ENCODE measurements at places on chromosomes 7 and 10. TPM values are rescaled to one million over a fixed set of nuclear protein-coding genes. Genes with fewer than 3 reads are reported as not detected.

GRCh38 chr10:132617737-132618052 lies 80.1 kb downstream of the INPP5A start:
- no peak for DNase-seq

GRCh38 chr10:98028168-98028770 lies 2.2 kb downstream of the CRTAC1 start:
- DNase-seq, result no peak

DNA sequence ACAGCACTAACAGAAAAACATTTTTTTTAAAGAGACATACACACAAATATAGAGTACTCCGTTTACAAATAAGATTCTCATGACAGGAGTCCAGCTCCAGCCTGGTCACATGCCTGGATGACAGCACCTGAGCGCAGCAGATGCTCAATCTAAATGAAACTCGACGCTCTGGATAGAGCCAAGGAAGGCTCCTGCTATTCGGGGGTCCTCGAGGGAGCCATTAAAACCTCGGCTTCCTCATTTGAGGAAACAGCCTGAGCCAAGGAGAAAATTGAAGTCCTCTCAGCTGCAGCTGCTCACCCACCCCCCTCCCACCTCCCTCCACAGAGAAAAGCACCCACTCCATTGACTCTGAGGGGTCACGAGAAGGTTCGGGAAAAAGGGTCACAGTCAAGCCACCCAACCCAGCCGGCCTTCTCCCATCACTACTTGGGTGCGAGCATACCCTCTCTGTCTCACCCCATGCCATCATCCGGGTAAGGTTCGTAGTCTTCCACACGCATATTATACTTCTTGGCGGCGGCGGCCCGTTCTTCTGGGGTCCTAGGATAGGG lies 673 bp downstream of the NDUFB8 start:
- DNase-seq, result no peak

GRCh38 chr10:131356442-131356841 lies 44.9 kb upstream of the TCERG1L start:
- peak; percentile 3 for DNase-seq

TRIM50 gene
- not detected for total RNA-seq

DNA sequence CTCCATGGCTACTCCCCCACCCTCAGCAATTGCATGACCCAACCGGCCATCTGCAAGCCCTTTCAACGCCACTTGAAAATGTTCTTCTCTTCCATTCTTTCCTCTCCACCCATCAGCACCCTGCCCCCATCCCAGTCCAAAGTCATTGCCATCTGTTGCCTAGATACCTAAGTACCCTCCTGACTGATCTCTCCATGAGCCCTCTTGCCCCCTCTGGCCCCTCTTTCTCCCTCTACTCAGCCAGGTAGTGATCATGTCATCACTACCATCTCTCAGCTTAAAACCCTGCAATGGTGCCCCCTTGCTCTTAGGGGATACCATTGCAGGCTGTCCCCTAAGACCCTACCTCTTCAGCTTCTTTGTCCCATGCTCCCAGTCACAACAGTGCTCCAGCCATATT lies 30.5 kb upstream of the BTRC start:
- DNase-seq, result no peak

DBF4 gene
- 8.3 TPM for total RNA-seq

- no peak for DNase-seq
Observed at GRCh38 chr7:121083790-121084251, 95.3 kb downstream of the CPED1 start.

- no peak for DNase-seq
Observed at GRCh38 chr7:105267244-105267643, 121.5 kb downstream of the SRPK2 start.

DNA sequence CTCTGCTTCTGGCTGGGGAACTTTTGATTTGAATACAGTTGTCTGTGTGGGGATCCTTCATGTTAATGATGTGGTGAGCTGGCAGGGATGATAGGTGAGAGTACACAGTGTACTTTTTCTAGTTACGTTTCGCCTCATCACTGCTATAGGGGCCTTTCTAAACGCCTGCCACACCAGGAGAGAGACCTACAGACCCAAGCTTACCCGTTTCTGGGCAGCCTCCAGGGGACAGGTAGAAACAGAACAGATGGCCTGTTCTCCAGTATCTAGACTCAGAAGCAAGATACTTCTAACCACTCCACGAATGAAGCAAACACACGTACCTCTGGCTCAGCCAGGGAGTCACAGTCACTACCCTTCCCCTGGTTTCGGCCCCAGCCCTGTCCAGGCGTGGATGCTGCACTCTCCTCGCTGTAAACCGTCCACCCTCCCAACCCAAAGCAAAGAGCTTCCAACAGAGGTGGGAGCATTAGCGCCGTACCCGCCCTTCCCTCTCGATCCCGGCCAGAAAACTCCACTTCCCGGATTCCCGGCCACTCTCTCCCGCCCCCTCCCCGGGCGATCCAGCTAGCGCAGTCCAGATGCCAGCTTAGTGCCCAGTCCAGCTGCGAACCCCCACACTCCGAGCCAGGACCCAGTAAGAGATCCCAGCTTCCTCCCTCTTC lies 1.2 kb downstream of the CCDC6 start:
- DNase-seq, result no peak

DNA sequence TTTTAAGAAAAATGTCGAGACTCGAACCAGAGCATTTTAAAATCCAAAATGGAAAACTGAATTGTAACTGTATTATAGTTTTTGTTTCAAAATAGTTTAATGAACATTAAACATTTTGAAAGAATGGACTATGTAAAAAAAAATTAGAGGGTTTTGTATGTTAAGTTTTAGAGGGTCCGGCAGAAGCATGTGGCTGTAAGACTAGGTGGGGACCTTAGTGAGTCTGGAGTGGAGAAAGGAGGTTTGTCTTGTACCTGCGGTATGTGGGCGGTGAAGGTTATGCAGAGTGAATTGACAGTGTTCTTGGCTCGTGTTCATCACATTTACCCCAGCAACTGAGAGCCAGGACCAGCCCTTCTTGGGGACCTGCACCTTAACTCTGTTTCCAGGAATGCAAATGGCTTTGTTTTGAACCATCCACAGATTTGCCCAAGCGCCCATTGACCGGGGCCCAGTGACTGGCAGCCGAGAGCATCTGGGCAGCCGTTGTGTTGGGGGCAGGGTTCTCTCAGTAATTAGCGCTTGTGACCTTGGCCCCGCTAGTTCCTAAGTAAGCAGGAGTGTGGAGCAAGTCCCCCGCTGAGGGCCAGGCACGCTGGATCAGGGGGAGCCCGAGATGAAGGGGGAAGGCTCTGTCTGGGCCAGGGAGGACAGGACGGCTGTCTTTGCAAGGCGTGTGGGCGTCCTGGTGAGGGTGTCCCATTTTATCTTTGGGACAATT lies 1.4 kb upstream of the KLF6 start:
- DNase-seq, result no peak

- DNase-seq, result no peak
Observed at GRCh38 chr10:121459279-121459621, 139.0 kb downstream of the FGFR2 start.

DNA sequence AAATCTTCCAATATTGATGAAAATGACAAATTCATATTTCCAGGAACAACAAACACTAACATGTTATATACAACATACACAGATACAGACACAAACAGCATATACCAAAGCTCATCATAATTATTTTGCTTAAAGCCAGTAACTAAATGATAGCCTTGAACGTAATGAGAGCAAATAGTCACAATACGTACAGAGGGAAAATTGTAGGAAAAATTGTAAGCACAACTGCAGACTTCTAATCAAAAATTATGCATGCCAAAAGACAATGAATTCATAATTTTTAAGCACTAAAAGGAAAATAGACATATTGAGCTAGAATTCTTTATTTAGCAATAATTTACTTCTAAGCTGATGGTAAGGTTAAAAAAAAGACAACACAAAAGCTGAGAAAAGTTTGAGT lies 1466.9 kb upstream of the CELF2 start:
- no peak for DNase-seq

DNA sequence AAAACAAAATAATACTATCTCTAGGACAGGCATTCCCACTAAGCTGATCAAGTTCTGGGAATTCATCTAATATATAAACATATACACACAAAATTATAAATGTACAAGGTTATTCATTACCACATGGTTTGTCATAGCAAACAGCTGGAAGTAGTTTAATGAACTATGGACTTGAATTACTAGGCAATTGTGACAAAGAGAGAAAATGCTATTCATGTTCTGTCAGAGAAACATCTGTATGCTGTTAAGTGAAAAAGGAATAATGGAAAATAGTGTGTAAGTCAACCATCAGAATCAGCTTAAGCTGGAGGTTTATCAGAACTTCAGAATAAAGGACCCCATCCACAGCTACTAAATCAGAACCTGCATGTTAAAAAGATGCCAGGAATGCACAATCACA lies 2.8 kb downstream of the ZNF248 start:
- no peak for DNase-seq

CNNM1 gene
- total RNA-seq, result 2.5 TPM

DNA sequence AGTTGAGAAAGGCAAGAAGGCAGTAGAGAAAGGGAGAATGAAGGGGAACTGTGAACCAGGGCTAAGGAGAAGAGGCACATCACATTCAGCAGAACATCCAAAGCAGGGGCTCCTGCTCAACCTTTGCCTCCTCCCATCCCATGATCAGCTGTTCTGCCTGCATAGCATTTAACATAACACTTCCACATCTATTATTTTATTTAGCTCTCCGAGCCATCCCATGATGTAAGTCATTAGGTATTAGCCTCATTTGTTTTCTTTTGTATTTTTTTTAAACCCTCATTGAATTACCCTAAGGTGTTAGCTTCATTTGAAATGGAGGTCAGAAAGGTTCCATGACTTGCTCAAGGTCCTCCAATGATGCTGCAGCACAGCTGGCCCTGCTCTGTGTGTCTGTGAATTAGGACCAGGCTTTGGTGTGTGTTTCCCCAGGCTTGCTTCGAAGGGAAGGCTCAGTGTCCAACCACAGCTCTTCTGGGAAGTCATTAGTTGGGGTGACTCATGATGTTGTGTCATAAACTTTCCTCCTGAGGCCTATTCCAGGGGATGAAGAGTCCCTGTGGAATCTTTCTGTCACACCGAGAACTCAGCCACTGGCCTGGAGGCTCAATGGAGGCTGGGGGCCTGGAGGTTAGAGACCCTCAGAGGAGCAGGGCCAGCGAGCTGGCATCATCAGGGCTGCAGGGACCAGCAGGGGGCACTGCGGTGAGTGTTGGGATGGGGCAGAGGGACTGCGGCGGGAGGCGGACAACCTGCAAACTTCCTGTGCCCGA lies 16.5 kb downstream of the NPFFR1 start:
- no peak for DNase-seq

HYAL4 gene
- 0.49 TPM for total RNA-seq

GRCh38 chr7:98215561-98216495 lies 4.6 kb downstream of the BHLHA15 start:
- DNase-seq, result no peak

DNA sequence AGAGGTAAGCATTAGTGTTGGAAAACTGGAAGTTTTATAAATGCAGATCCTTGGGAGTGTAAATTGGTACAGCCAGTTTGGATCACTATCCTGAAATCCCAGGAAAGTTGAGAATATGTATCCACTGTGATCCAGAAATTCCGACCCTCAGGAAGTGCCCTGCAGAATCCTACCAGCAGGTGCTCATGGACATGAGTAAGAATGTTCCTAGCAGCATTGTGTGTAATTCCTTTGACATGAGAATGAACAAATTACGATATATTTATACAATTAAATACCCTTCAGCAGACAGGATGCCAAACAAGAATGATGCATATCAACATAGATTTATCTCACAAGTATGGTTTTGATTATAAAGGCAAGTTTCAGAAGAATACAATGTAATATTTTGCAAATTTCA lies 181.6 kb downstream of the XPNPEP1 start:
- no peak for DNase-seq

GRCh38 chr10:110416776-110417711 lies 80.7 kb upstream of the DUSP5 start:
- no peak for DNase-seq

DNA sequence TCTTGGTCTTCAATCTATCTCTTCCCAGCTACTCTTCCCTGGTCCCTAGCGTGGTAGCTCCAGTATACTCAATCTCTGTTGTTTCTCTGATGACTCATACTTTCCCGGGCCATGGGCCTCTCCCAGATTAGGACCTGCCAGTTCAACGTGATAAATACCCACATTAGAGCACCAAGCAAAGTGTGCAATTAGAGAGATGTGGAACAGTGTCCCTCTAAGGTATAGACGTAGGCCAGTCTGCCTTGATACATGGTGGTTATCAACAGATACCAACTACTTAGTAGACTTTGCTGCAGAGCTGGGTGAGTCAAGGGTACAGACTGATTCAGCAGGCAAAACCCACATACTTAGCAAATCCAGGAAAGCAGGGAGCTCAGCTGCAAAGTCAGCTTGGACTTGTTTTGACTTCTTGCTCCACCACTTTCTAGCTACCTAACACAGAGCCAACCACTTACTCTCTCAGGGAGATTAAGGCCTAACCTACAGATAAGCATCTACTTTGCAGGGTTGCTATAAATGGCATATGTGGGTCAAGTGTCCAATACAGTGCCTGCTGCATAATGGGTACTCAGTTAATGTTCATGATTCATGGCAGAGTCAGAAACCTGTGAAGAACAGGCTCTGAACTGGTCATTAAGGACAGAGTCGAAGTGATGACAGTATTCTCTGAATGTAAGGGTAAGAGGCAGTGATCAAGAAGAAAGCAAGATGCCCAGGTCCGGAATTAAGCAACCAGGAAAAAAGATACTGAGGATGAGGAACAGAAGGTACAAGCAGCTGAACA lies 176.1 kb downstream of the CHN2 start:
- no peak for DNase-seq

DNA sequence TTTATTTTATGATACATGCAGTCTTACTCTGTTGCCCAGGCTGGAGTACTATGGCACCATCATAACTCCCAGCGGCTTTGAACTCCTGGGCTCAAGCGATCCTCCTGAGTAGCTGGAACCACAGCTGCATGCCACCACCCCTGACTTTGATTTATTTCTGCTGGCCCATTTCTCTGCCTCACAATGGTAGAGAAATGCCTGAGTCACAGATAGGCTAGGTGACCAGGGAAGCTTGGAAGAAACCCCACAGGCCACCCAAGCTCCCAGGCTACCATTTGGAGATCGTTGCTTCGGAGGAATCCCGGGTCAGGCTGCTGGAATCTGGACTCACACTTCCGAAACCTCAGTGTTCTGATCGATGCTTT lies 17.4 kb upstream of the BAIAP2L1 start:
- DNase-seq, result no peak

PARD3 gene
- 95.5 TPM for total RNA-seq

LBX1 gene
- not detected for total RNA-seq

SLC13A1 gene
- total RNA-seq, result not detected

- DNase-seq, result no peak
Observed at GRCh38 chr7:794671-795329, 37.5 kb upstream of the SUN1 start.

NOS3 gene
- total RNA-seq, result 22.8 TPM

Data from vagina (tissue), 2 donors.